ENCODE measurements at places on chromosomes 13 and 19. TPM values are rescaled to one million over a fixed set of nuclear protein-coding genes. Genes with fewer than 3 reads are reported as not detected.

DNA sequence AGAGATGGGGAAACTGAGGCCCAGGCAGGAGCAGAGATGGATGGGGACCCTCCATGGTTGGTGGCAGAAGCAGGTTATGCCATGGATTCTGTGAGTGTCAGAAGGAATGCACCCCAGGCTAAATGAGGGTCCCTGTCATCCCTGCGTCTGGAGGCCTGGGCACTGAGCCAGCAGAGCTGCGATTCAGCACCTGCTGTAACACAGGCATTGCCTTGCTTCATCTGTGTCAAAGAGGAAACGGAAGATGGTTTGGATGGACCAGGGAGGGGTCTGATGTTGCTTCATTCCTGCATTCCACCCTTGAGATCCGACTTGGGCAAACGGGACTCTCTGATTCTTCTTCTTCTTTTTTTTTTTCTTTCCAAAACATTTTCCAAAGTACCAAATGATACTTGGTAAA, 1.2 kb downstream of the C5AR1 start:
- no peak for DNase-seq
- no peaks in the 10 kb centered on the region for H3K27me3 ChIP-seq
- H3K27ac ChIP-seq: no peak overlapping the region
- H3K4me3 ChIP-seq: no peak overlapping the region
- no peaks in the 10 kb centered on the region for H3K4me1 ChIP-seq

GRCh38 chr13:74570046-74570445, 435.8 kb upstream of the KLF12 start:
- DNase-seq: no peak
- H3K4me3 ChIP-seq: no peak overlapping the region
- no peak overlapping the region for H3K27ac ChIP-seq
- H3K4me1 ChIP-seq: no peaks in the 10 kb centered on the region

DNA sequence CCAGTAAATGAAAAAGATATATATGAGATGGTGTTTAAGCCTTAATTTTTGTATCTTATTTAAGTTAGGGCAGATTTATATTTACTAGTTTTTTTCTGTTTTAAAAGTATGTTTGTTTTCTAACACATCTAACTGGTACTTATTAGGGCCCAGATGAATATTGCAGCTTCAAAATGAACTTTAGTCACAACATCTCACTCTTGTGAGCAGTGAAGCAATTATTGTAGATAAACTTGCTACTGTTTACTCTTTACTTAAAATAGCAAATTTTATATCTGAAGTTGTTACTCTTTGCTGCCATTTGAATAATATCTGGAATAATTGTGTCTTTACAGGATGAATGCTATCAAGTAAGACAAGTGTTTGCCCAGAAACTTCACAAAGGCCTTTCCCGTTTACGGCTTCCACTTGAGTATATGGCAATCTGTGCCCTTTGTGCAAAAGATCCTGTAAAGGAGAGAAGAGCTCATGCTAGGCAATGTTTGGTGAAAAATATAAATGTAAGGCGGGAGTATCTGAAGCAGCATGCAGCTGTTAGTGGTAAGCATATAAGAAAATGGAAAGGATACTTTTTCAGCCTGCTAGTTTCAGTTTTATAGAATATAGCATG, 166.8 kb downstream of the PDS5B start:
- H3K4me3 ChIP-seq: no peak overlapping the region
- no peak overlapping the region for H3K27ac ChIP-seq
- no peak for DNase-seq
- no peaks in the 10 kb centered on the region for H3K4me1 ChIP-seq

GRCh38 chr13:26897706-26898550, 137.3 kb upstream of the GPR12 start:
- H3K4me1 ChIP-seq: no peaks in the 10 kb centered on the region
- DNase-seq: no peak
- H3K27me3 ChIP-seq: no peaks in the 10 kb centered on the region
- H3K4me3 ChIP-seq: no peak overlapping the region
- no peak overlapping the region for H3K27ac ChIP-seq

DNA sequence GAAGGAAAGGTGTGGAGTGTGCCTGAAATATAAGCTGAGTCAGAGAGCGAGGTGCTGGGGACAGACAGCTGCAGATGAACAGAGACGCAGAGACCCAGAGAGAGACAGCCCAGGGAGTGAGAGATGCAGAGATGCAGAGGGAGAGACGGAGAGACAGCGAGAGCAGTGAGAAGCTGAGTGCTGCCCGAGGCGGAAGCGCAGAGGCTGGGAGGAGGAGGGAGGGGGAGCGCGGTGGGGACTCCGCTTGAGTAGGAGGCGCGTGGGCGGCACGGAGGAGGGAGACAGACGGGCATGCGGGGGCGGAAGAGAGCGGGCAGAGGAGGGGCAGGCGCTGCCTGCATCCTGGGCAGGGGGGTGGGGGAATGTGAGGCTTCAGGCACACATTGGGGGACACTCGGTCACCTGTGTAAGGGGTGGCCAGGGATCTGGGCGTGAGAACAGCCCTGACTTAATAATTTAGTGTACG, 25.7 kb downstream of the SLC8A2 start:
- H3K27me3 ChIP-seq: no peaks in the 10 kb centered on the region

DNA sequence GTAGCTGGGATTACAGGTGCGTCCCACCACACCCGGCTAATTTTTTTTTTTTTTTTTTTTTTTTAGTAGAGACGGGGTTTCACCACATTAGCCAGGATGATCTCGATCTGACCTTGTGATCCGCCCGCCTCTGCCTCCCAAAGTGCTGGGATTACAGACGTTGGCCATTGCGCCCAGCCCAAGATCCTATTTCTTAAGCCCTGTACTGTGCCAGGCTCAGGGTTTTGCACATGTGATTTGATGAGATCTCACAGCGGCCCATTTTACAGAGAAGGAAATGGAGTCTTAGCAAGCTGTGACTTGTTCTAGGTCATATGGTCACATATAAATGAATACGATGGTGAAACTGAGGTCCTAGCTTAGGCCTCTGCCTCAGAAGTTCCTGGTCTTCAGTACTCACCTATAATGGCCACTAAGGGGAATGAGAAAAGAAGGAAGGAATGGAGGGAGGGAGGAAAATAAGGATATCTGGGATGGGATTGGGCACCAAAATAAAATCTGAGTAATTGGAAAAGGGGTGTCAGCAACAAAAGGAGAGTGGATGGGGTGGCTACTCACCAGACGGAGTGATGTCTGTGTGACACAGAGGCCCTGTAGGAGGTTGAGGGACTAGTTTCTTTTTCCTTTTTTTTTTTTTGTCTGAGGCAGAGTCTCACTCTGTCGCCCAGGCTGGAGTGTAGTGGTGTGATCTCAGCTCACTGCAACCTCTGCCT, 1.3 kb downstream of the OSCAR start:
- H3K36me3 ChIP-seq: no peaks in the 10 kb centered on the region
- no peak overlapping the region for H3K27ac ChIP-seq
- peaks cover 3% of the 10 kb centered on the region for H3K4me1 ChIP-seq
- H3K27me3 ChIP-seq: no peaks in the 10 kb centered on the region

GRCh38 chr13:100600915-100601314, 12.3 kb upstream of the GGACT start:
- no peak for DNase-seq
- H3K4me3 ChIP-seq: no peak overlapping the region
- no peaks in the 10 kb centered on the region for H3K36me3 ChIP-seq
- H3K27ac ChIP-seq: no peak overlapping the region
- H3K27me3 ChIP-seq: no peaks in the 10 kb centered on the region

- DNase-seq: no peak
- no peak overlapping the region for H3K4me3 ChIP-seq
- no peaks in the 10 kb centered on the region for H3K27me3 ChIP-seq
- no peaks in the 10 kb centered on the region for H3K4me1 ChIP-seq
- H3K36me3 ChIP-seq: no peaks in the 10 kb centered on the region
- H3K27ac ChIP-seq: no peak overlapping the region
Observed at GRCh38 chr13:81379183-81379582, 1038.3 kb upstream of the SPRY2 start.

DNA sequence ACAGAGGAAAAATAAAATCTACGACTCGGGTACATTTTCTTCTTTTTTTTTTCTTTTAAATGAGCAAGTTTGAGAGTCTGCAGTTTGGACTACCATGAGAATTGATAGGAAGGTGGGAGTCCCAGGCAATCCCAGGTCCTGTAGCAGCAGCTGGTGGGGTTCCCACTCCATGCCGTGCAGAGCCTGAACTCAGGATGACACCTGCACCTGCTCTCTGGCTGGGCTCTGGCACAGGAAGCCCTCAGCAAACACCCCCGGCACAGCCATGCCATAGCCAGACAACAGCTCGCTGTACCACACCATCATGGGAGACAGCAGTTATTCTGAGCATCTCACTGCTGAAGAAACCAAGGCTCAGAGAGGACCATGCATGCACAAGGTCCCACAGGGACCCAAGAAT, 6.2 kb upstream of the GP6 start:
- H3K27me3 ChIP-seq: no peaks in the 10 kb centered on the region
- H3K27ac ChIP-seq: no peak overlapping the region
- DNase-seq: no peak
- H3K4me3 ChIP-seq: no peak overlapping the region
- peaks cover 13% of the 10 kb centered on the region for H3K36me3 ChIP-seq

DNA sequence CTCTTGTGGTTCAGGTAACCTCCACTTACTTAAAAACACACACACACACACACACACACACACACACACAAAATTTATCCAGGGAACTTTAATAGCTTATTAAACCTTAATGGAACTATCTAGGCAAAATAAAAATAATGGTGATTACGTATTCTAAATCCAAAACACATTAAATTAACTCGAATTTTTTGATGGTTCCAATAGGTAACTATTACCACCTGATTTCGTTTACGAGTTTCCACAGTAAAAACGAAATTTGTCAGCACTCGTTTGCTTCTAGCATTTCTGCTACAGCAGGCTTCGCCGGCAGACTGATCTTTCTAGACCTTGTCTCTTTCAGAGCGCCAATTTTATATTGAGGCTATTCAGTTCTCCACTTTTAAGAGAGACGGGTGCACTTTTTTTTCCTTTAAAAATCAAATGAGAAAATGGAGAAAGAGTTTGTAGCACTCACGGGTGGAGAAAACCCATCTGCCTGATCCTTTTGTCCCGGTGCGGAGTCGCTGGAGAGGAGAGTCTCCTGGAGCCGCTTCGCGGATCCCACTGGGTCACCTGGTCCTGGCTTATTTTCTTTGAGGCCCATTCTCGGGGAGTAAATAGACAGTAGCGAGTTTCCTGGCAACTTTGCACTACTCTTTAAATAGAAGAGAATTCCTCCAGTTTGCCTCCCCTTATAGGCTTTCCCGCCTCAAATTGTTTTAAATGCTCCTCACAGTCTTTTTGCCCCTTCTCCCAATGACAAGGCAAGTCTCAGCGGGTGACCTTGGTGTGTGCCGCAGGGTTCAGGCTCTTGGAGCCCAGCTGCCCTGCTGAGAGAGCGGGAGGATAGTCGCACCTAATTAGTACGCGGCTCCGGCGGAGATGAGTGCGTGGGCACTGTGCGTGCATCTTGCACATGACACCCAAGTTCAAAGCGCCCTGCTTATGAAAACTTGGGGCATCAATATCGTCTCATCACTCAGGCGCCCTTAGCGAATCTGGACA, 117.0 kb downstream of the KCNRG start:
- H3K4me1 ChIP-seq: no peaks in the 10 kb centered on the region
- H3K4me3 ChIP-seq: no peak overlapping the region
- no peak overlapping the region for H3K27ac ChIP-seq

GRCh38 chr13:65926750-65927171, 1303.4 kb downstream of the PCDH9 start:
- DNase-seq: peak; percentile 5
- H3K4me1 ChIP-seq: no peaks in the 10 kb centered on the region
- H3K27me3 ChIP-seq: no peaks in the 10 kb centered on the region

DNA sequence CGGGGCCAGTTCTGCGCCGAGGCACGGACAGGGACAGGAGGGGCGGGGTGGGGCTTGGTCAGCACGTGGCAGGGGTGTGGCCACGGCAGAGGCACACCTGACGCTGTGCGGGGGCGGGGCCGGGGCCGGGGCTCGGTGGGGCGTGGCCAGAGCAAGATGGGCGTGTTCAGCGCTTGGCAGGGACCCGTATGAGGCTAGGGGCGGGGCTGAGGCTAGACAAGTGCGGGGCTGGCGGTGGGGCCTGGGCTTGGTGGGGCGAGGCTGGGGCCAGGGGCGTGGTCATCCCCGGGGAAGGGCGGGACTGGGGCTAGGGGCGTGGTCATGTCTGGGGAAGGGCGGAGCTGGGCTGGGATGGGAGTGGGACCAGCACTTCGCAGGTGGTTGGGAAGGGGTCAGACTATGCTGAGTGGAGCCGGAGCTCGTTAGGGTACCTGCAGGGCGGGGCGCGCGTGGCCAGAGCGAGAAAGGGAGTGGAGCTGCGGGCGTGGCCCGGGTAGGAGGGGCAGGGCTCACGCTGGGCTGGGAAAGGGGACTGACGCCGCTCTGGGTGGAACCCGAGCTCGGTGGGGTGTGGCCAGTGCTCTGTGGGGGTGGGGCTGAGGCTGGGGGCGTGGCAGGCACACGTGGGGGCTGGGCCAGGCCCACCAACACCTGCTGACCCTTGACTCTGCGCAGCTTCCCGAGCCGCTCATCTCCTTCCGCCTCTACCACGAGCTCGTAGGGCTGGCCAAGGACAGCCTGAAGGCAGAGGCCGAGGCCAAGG, 12.8 kb downstream of the POLR2E start:
- peak overlapping the region; percentile 2 for H3K27ac ChIP-seq
- no peaks in the 10 kb centered on the region for H3K27me3 ChIP-seq
- H3K4me1 ChIP-seq: no peaks in the 10 kb centered on the region
- peak overlapping the region; percentile 29 for H3K4me3 ChIP-seq

DNA sequence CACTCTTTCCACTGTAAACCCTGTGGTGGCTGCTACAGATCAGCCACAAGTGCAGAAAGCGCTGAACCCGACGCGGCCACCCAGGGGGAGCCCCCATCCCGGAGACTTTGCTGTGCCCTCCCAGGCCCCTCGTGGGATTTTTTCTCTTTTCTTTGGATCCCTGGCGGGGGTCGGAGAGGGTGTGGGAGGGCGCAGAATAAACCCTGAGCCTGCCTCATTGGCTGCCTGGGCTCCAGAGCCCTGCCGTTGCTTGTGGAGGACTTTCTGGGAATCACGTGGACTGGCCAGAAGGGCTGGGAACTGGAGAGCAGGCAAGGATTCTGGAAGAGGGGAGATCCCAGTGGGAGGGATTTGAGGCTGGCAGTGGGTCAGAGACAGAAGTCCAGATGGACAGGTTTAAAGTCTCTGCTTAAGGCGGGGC, 24.9 kb downstream of the GADD45B start:
- peaks cover 4% of the 10 kb centered on the region for H3K4me1 ChIP-seq
- no peak overlapping the region for H3K4me3 ChIP-seq
- H3K27me3 ChIP-seq: no peaks in the 10 kb centered on the region
- DNase-seq: no peak

DNA sequence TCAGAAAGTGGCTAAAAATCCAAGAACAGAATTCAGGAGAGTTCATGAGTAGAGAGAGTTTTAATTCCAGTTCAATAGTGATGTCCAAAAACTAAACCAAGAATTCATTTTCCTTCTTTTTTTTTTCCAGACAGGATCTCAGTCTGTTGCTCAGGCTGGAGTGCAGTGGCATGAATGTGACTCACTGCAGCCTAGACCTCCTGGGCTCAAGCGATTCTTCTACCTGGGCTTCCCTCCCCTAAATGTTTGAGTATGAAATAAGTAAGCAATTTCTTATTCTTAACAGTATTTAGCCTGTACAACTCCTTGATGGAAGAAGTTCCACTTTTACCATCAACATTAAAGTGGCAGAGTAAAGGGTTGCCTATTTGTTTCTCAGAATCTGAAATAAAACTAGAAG, 3.8 kb downstream of the COMMD6 start:
- H3K4me3 ChIP-seq: no peak overlapping the region
- H3K27me3 ChIP-seq: no peaks in the 10 kb centered on the region
- H3K36me3 ChIP-seq: no peaks in the 10 kb centered on the region
- no peak for DNase-seq

The NKPD1 gene
- 4.1 TPM for total RNA-seq

The GPR4 gene
- total RNA-seq: 0.55 TPM

The SH2D3A gene
- total RNA-seq: 35.5 TPM

The AZU1 gene
- 6.9 TPM for total RNA-seq

The DNAAF3 gene
- total RNA-seq: 16.1 TPM

The PDX1 gene
- total RNA-seq: not detected

The DPF1 gene
- 1.8 TPM for total RNA-seq

The SPRY2 gene
- 21.5 TPM for total RNA-seq

Measured in prostate gland (tissue), 2 donors.